ENCODE measurements at places on chromosomes 7 and 10.
A peak's percentile ranks its signal among the peaks of the same experiment; 100 is the strongest.

- DNase-seq = no peak
Measured at GRCh38 chr7:68376131-68376661, 1222.1 kb upstream of the AUTS2 start.

DNA sequence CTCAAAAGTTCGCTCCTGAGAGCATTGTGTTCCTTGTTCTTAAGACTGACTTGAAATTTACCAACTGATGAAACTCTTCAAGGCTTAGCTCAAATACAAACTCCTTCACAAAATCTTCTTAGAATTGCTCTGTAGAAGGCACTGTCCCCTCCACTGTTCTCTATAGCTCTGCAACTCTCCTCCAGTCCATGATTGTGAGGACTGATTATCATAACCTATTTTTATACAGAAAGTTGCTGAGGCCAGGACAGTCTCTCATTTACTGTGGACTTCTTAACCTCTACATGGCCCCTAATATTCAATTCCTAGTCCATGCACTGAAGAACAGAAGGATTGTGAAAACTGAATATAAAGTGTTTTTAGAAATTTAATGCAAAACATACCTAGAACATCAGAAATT is 53.2 kb downstream of the RHOBTB1 start:
- no peak for DNase-seq

- no peak for DNase-seq
Measured at GRCh38 chr10:49335364-49335972, 36.5 kb downstream of the C10orf71 start.

DNA sequence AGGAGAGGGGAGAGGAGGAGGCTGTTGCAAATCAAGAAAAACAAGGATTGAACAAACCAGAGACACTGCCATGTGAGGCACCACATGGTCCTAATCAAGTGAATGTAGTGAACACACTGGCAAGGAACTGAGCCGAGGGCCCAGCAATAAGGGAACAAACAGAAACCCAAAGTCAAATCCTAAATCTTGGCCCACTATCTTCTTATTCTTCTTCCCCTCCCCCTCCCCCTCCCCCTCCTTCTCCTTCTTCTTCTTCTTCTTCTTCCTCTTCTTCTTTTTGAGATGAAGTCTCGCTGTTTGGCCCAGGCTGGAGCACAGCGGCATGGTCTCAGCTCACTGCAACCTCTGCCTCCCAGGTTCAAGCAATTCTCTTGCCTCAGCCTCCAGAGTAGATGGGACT is 24.0 kb downstream of the KIAA1549 start:
- no peak for DNase-seq

GRCh38 chr7:89826121-89826520 is 328.1 kb upstream of the STEAP1 start:
- DNase-seq = no peak

DNA sequence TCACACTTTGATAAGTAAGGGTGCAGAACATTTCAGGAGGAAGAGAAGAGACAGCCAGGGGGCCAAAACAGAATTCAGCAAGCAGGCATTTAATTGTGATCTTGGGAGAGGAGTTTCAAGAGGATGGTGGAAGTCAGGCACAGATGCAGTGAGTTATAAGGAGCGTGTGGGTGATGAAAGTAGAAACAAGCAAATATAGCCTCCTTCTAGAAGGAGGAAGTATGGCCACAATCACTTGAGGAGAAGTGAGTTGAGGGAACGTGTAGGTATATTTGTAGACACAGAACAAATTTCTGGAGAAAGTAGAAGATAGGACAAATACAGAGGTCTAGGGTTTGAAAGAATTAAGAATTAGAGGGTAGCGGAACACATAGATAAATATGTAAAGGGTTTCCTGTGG is 165.8 kb downstream of the CACNB2 start:
- DNase-seq = no peak

- no peak for DNase-seq
Measured at GRCh38 chr10:11116817-11117216, 99.1 kb downstream of the CELF2 start.

GRCh38 chr10:70477661-70478162 is 855 bp upstream of the PALD1 start:
- peak; percentile 71 for DNase-seq

- DNase-seq = no peak
Measured at GRCh38 chr7:157717211-157718174, 380.7 kb downstream of the DNAJB6 start.

DNA sequence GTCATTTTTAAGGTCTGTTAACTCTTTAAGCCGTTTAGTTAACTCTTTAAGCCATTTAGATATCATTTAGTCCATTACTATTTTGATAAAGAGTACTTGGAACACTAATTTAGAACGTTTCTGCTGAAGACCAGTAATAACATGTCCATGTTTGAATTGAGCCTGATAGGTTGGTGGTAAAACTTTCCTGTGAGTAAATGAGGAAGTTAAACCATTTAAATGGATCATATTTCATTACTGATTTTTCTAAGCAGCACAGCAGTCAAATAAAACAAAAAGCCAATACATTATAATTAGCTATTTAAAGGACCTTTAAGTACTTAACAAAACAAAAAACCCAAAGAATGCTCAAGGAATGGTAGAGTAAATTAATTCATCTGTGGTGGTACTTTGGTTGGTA is 29.4 kb downstream of the PHTF2 start:
- no peak for DNase-seq

DNA sequence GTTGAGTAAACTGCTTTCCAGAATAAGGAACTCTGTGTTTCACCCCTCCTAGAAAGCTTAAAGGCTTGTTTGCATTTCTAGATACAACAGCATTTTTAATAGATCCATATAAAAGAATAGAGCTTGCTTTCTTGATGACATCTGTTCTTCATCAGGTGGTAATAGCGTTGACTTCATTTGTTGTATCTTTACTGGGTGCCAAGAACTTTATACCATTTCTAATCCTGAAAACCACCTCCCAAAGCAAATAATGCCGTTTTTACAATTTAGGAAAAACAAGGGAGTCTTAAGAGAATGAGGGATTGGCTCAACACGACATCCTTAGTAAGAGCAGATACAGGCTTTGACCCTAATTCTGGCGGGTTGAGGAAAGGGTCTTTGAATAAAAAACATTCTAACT is 993.4 kb downstream of the TYW1 start:
- no peak for DNase-seq

DNA sequence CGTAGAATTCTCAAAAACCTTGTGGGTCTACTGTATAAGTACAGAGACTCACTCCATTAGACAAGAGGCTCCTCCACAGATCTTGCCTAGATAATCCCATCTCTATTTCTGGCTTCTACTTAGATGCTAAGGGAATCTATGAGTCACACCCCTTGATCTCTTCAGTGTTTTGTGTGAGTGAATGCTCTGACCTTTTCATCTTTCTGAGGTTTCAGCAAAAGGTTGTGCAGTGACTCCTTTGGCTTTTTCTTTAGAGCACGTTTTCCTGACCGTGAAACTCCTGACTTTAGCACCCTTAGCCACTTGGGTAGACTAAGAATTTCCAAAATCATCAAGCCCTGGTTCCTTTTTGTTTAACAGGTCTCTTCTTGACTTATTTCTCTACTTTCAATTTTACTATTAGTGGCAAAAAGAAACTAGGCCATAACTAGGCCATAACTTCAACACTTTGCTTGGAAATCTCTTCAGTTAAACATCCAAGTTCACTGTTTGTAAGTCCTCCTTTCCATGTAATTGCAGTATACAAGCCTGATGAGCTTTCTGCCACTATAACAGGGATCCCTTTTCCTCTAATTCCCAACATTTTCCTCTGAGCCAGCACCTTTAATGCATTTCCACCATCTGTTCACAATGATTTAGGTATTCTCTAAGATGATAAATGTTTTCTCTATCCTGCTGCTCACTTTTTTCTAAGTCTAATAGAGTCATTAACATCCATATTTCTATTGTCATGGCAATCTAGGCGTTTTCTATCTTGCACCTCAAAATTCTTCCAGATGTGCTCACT is 19.4 kb downstream of the COPG2 start:
- no peak for DNase-seq

GRCh38 chr7:131879424-131879823 is 323.0 kb upstream of the PODXL start:
- no peak for DNase-seq

DNA sequence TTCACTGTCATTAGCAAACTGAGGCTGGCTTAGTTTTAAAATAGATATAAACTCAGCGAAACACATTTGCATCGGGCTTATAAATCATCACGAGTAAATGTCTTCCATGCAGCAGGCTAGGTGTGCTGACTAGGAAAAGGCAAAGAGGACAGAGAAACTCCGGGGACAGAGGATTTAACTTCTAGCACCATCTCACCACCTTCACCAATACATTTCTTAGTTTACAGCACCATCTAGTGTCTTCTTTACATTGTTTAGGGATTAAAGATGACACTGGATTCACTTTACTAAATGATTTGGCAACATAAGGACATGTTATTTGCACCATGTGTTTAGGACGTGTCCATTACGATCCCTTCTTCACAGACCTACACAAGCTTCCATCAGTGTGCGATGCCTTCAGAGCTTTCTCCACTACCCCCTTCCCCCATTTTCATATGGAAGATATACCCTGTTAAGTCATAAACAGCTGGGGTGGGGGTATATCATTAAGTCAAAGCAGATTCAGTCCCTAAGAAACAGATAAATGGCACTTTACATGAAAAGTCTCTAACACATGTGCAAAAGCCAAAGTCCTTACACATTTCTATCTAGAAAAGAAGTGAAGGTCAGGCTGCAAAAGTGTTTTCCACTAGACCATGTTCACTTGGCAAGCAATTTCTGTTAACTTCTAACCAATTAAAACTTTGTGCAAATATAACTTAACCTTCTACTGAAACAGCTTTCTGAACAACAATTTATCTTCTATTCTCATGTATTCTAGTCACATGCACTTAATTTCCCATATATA is 103.3 kb downstream of the GRB10 start:
- no peak for DNase-seq

DNA sequence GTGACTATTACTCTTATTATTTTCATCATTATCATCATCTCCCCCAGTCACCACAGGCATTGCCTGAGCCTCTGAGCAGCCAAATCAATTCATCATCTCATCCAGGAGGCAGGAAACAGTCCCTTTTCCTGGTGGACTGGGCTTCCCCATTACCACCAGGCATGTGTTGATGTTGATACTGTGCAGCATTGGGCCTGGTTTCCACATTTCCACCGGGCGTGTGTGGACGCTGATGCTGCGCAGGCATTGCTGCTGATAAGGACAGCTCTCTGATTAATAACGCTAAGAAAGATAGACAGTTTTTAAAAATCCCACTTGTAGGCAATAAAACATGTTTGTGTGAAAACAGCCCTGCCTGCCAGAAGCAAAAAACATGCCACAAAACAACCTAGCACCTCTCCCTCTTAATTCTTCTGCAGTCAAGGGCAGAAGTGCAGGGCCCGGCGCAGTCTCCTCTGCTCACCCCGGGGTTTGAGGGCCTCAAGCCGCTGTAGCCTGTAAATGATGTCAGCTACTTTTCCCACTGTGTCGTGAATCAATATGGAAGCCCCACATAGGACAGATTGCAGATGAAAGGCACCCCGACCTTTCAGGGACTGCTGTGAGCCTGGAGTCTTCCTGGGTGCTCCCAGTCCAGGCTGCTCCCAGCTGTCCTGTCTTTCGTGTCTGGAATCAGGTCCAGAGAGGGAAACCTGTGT is 216.0 kb downstream of the WDR37 start:
- no peak for DNase-seq

GRCh38 chr10:51706225-51706624 is 6.8 kb upstream of the CSTF2T start:
- no peak for DNase-seq

Measured in T-helper 1 cell (primary cell).